ENCODE measurements at places on chromosomes 12 and 14. TPM values are rescaled to one million over a fixed set of nuclear protein-coding genes. Genes with fewer than 3 reads are reported as not detected.

Gene TMBIM6
- 315 TPM for total RNA-seq

Gene SLC38A2
- 399 TPM for total RNA-seq

Gene TSPAN8
- total RNA-seq: not detected

Gene CRY1
- total RNA-seq: 29.8 TPM

GRCh38 chr12:71954083-71954778, 15.6 kb downstream of the TPH2 start:
- no peak for DNase-seq

GRCh38 chr14:67583711-67584644, 16.1 kb downstream of the PIGH start:
- peak; percentile 57 for DNase-seq

- DNase-seq: no peak
Observed at GRCh38 chr12:12249216-12250050, 17.4 kb downstream of the LRP6 start.

DNA sequence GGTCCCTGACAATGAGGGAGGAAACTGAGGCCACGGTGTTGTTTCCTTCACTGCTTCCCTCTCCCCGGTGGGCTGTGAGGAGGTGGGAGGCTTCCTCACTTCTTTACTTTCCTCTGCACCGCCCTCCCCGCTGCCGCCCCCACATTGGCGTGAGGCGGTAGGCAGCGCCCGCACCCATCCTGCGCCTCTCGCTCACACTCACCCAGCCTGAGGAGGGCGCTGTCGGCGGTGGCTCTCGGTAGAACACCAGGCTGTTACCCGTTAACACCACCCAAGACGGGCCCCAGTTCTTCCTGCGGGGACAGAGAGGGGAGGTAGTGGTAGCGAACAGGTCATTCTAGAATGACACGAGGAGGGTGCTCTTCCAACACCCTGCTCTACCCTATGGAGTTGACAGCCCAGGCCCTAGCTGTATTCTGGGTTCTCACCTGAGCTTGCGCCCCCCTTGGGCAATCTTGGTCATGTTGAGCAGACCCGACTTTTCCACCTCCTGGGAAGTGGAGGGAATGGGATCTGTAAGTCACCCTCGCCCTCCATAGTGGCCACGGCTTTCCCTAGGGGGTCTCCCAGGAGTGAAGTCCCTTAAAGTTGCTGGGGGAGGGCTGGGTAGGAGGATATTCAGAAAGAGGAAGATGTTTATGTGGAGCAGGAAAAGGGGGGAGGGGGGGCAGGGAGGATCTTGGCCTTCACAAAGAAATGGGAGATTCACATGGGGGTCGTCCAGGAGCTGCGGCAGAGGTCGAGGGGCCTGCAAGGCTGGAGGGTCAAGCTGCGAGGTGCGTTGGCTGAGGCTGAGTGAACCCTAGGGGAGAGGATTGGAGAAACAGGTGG, 3.3 kb downstream of the ARHGAP9 start:
- no peak for DNase-seq

DNA sequence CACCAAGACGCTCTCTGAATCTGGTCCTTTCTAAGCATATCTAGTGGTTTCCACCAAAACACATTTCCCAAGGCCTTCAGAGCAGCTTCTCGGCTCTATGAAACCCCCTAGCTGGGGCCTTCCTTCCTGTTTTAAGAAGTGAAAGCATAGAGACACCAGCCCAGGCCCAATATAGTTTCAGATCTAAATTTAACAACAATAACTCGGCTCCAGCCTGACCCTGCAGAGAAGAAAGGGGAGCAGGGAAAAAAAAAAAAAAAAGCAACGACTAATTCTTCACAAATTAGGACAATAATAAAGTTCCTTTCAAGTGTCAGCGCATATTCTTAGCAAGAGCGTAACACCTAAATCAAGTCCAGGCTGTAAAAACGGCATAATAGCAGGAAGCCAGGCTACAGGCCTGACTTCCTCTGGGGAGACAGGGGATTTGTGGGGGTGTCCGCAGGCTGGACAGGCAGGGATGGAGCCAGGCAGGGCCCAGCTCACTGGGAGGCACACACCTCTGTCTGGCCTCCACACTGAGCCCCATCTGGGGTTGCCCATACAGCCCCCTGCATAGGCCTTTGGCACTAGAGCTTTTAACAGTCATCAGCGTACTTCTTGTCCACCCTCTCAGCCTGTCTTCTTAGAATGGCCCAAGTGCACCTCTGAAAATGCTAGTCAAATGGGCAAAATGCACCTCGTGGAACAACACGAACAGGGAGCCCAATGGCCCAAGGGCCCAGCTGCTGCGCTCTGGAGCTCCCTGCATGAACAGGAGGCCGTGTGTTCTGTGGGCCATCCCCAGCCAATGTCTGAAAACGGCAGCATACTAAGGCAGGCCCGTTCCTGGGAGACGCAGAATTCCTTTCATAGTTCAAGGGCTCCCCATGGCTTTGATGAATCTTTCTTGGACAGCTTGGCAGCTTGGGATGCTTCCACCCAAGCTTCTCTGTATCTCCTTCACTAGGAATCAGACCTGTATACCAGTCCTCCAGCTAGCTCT, 772.9 kb downstream of the MED13L start:
- DNase-seq: no peak

- no peak for DNase-seq
Observed at GRCh38 chr12:26938701-26939062, 412 bp downstream of the FGFR1OP2 start.

- no peak for DNase-seq
Observed at GRCh38 chr14:102292441-102292840, 12.5 kb downstream of the MOK start.

DNA sequence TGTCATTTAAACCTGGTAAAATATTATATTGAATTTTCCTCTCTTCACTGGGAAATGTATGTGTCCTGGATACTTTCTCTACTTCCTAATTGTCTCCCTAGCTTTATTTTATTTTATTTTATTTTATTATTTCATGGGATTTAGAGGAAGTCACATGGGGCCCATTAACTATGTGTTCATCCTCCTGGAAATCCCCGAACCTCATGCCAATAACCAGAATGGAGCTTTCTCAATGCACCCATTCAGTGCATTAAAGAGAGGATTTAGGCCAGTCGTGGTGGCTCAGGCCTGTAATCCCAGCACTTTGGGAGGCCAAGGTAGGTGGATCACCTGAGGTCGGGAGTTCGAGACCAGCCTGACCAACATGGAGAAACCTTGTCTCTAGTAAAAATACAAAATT, 1.3 kb upstream of the RPGRIP1 start:
- DNase-seq: no peak

- DNase-seq: no peak
Observed at GRCh38 chr14:40197344-40197743, 765.1 kb upstream of the FBXO33 start.

DNA sequence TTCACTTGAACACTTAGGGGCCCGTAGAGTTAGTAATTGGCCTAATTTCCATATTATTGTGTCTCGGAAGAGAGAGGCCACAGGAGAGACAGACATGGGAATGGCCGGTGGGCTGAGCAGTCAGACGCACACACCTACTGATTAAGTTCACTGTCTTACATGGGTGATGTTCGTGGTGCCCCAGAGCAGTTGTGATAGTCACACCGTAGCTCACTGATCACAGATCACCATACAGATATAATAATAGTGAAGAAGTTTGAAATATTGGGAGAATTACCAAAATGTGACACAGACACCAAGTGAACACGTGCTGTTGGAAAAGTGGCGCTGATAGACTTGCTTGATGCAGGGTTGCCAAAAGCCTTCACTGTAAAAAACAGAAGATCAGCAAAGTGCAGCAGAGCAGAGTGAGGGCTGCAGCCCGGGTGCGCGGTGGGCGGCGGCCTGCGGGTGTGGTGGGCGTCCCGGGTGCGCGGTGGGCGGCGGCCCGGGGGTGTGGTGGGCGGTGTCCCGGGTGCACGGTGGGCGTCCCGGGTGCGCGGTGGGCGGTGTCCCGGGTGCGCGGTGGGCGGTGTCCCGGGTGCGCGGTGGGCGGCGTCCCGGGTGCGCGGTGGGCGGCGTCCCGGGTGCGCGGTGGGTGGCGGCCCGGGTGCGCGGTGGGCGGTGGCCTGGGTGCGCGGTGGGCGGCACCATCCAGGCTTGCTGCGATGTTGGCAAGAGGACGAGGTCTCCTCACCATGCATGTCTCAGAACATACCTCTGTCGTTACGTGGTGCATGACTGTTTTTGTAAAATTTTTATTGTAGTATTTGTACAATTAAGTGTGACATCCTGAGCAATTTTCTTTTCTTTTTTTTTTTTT, 34.3 kb upstream of the TEX22 start:
- DNase-seq: no peak

DNA sequence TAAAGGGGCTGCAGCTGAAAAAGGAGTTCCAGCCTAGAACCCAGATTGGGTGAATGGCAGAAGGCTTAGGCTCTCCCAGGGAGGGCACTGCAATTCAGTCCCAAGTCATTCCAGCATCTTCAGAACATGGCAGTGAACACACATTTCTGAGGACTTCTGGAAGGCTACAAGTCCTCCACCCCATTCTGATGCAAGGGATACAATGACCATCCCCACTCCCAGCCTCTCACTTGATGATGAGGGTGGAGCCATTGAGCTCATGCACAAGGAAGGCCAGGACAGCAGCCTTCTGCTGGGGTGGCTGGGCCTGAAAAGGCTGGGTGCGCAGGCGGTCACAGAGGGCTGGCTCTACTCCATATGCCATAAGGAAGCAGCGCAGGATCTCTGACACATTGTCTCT, 25.8 kb downstream of the BAZ2A start:
- DNase-seq: no peak

DNA sequence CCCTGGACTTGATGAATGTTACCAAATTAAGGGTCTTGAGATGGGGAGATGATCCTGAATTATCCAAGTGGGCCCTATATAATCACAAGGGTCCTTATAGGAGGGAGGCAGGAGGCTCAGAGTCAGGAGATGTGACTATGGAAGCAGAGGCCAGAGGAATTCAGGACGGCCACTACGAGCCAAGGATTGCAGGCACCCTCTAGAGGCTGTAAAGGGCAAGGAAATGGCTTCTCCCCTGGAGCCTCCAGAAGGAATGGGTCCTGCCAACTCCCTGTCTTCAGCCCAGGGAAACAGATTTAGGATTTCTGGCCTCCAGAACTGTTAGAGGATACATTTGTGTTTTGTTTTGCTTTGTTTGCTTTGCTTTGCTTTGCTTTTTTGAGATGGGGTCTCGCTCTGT, 8.8 kb downstream of the BDKRB1 start:
- DNase-seq: no peak

DNA sequence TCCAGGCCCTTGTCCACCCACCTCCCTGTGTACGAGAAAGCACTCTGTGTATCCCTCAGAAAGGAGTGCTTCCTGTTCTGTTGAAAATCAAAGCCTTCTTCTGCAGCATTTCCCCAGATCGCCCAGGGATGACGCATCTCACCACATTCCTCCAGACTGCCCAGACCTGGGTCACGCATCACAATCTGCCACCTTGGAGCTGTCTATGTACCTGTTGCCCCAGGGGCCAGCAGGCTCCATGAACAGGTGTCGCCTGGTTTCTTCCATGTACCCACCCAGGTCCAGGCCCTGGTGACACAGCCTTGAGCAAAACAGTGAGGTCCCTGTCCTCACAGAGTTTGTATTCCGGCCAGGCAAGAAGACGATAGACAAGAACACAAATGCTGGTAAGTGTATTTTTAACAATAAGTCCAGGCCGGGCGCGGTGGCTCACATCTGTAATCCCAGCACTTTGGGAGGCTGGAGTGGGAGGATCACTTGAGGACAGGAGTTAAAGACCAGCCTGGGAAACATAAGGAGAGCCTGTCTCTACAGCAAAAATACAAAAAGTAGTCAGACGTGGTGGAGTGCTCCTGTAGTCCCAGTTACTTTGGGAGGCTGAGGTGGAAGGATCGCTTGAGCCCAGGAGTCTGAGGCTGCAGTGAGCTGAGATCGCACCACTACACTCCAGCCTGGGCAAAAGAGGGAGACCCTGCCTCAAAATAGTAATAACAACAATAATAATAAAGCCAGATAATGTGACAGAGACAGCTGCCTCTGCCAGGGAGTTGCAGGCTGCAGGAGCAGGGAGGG, 6.8 kb upstream of the PPP1R13B start:
- no peak for DNase-seq

- no peak for DNase-seq
Observed at GRCh38 chr12:90404071-90404470, 550.9 kb downstream of the CCER1 start.

DNA sequence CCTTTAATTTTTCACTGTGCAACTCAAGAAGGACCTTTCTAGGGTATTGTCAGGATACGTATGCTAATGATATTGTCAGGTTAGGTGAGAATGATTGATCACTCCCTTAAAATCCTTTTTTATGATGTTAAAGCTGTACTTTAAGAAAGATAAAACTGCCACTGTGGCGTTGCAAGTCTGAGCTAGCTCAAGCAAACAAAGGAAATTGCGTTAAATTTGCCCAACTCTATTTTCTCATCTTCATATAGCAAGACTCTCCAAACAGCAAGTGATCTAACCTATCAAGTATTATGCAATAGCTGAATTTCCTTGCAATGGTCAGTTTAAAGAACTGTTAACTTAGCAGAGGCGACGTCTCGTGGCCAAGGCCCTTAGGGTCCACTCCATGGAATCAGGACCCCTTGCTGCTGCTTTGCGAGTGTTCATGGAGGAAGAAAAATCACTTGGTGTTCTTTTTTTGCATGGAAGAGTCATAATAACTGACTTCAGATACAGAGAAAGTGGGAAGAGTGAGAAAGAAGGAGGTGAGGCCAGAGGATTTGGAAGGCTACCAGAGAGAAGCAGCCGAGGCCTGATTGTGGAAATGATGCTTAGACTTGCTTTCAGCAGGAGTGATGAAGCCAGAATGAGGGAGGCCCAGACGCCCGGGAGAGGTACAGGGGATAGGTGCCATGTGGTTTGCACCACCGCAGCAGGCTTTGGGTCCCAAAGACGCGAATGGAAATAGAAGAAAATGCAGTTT, 2.5 kb downstream of the TRAF3 start:
- no peak for DNase-seq

DNA sequence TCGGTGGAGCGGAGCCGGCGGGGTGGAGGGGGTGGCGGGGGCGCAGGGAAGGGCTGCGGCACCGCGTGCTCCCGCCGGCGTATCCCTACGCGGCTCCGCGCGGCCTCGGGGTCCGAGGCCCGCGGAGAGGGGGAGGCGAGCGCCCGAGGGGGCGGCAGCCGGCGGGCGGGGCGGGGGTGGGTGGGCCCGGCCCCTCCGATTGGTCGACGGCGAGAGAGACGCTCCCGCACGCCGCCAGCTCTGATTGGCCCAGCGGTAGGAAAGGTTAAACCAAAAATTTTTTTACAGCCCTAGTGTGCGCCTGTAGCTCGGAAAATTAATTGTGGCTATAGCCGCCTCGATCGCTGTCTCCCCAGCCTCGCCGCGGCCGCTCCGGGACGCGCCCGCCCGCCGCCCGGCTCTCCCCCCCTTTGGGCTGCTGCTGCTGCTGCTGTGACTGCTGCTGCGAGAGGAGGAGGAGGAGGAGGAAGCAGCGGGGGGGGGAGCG, at the start of gene FOXG1:
Gene FOXG1, plus strand, starts transcription at position 319 of the 487 bp plus-strand sequence. CDS start 493 bp downstream, outside the sequence.
- DNase-seq: no peak

DNA sequence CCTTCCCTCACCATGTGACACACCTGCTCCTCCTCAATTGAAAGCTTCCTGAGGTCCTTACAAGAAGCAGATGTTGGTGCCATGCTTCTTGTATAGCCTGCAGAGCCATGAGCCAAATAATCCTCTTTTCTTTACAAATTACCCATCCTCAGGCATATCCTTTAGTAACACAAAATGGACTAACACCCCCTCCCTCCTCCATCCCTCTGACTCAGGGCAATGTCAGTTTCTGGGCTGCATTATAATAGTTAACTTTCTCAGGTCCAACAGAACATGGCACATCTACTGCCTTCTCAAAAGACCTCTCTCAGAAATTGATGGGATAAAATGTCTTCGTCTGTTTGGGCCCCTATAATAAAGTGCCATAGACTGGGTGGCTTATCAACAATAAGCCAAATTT, 287.0 kb downstream of the DPF3 start:
- DNase-seq: no peak

Data from myocyte (in vitro differentiated cells).